ENCODE measurements at places on chromosomes 3 and 15. TPM values are rescaled to one million over a fixed set of nuclear protein-coding genes. Genes with fewer than 3 reads are reported as not detected.

The FBXO40 gene
- polyA plus RNA-seq: not detected

The EHD4 gene
- 30.5 TPM for polyA plus RNA-seq

DNA sequence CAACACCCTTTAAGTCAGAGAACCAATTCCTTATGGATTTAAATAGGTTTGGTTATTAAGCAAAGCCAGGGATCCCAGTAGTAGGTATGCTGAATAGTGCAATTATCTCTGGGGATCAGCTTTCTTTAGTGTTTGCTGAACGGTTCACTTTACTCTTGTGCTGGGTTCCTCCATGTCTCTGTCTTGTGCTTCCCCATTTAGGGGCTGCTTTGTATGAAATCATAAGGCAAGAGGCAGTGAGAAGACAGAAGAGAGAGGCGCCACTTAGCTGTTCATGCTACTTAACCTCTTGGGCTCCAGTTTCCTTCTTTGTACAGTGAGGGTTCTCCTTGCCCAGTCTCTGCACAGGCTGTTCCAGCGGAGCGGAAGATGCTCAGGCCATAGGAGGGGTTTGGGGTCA, 3.5 kb downstream of the ST6GAL1 start:
- no peaks in the 10 kb centered on the region for H3K36me3 ChIP-seq
- peaks cover 16% of the 10 kb centered on the region for H3K27me3 ChIP-seq
- H3K4me1 ChIP-seq: peaks cover 22% of the 10 kb centered on the region
- DNase-seq: no peak

GRCh38 chr15:62208884-62209283, 43.8 kb upstream of the C2CD4B start:
- no peak overlapping the region for H3K4me3 ChIP-seq
- no peak overlapping the region for H3K27ac ChIP-seq
- H3K36me3 ChIP-seq: no peaks in the 10 kb centered on the region
- H3K27me3 ChIP-seq: no peaks in the 10 kb centered on the region

- no peak for DNase-seq
- no peak overlapping the region for H3K4me3 ChIP-seq
- no peaks in the 10 kb centered on the region for H3K36me3 ChIP-seq
Measured at GRCh38 chr15:92780843-92781242, 119.3 kb upstream of the CHD2 start.

- H3K4me1 ChIP-seq: no peaks in the 10 kb centered on the region
- no peak overlapping the region for H3K4me3 ChIP-seq
- DNase-seq: no peak
- no peaks in the 10 kb centered on the region for H3K36me3 ChIP-seq
- H3K27me3 ChIP-seq: no peaks in the 10 kb centered on the region
Measured at GRCh38 chr3:171676601-171677175, 133.6 kb downstream of the PLD1 start.

All from sigmoid colon (tissue), 7 donors.